ENCODE measurements at places on chromosomes 11 and 22. TPM values are rescaled to one million over a fixed set of nuclear protein-coding genes. Genes with fewer than 3 reads are reported as not detected.

OR5AL1 gene
- total RNA-seq, result not detected

DNA sequence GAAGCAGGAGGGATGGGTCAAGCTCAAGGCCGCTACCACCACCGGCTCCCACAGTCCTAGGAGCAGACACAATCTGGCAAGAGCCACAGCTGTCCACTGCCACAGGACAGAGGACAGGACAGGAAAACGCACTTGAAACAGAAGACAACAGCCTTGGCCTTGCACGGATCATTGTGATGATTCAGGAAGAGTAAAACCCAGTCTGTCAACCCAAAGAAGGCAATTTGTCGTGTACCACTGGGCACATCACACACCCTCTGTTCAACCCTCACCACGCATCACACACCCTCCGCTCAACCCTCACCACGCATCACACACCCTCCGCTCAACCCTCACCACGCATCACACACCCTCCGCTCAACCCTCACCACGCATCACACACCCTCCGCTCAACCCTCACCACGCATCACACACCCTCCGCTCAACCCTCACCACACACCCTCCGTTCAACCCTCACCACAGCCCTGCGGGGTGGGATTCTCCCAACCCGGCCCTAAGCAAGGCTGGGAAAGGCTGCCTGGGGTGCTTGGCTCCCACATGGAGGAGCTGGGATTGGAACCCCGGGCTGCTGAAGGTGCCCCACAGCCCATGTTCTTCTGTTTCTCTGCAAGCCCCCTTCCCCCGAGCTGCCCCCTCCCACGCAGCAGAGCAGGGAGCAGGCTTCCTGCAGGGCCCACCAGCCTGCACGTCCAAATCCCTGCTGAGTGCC lies 11.3 kb upstream of the CDC42BPG start:
- H3K27ac ChIP-seq, result peak overlapping the region; percentile 37
- peaks cover 100% of the 10 kb centered on the region for H3K4me1 ChIP-seq

DNA sequence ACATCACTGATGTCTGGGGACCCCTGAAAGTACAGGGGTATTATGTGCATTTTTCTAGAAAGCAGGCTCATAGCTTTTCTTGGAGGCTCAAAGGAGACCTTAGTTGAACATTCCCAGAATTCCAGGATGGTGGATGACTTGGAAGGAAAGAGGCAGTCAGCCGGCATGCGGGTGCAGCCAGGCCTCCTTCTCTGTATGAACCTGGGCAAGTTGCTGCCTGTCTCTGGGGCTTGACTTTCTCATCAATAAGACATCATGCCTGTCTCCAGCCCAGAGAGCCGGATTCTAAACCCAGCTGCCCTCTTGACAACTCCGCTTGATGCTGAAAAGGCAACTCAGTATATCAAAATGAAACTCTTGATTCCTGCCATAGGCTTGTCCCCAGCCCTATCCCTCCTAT lies 12.6 kb downstream of the MS4A15 start:
- no peak overlapping the region for H3K4me3 ChIP-seq
- H3K27ac ChIP-seq, result no peak overlapping the region
- DNase-seq, result no peak
- no peaks in the 10 kb centered on the region for H3K36me3 ChIP-seq
- peaks cover 31% of the 10 kb centered on the region for H3K27me3 ChIP-seq
- no peaks in the 10 kb centered on the region for H3K4me1 ChIP-seq

TMEM191C gene
- 4.5 TPM for total RNA-seq

MFRP gene
- total RNA-seq, result not detected

GRCh38 chr11:75565221-75565814 lies 3.3 kb downstream of the SERPINH1 start:
- DNase-seq, result no peak
- no peak overlapping the region for H3K4me3 ChIP-seq
- H3K36me3 ChIP-seq, result no peaks in the 10 kb centered on the region

DNA sequence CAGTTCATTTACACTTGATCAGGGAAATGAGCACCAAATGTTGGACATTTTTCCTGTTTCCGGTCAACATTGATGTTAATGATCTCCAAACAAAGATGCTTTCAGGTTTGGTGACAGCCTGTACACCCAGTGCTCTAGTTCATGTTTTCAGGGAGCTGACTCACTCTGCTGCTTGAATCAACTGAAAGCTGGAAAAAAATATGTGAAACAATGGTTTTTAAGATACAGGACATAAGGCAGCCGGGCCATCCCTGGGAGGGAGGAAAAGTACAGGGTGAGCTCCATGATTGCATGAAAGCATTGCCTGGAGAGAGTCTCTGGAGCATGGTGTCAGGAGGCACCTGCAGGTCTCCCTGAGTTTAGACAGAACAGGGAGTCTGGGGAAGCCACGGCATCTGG lies 259.6 kb downstream of the TBC1D22A start:
- no peak for DNase-seq
- no peaks in the 10 kb centered on the region for H3K27me3 ChIP-seq
- H3K4me3 ChIP-seq, result no peak overlapping the region
- H3K4me1 ChIP-seq, result no peaks in the 10 kb centered on the region
- peaks cover 49% of the 10 kb centered on the region for H3K36me3 ChIP-seq

DNA sequence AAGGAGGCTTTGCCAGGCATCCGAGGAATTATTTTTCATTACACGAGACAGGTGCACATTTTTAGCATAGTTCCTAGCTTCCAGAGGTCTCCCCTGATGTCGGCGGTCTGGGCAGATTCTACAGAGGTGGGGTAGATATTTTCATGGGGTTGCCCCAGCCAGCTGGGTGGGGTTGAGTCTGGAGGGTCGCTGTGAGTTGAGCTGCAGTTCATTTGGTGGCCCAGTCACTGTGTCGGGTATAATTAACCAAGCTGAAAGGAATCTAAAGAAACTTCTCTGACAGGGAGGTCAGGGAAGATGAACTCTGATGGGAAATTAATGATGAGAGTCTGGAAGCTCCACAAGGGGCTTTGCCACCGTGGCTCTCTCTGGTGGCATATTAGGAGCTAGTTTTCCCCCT lies 233.7 kb upstream of the NAV2 start:
- no peak overlapping the region for H3K27ac ChIP-seq
- no peak overlapping the region for H3K4me3 ChIP-seq
- no peak for DNase-seq
- H3K27me3 ChIP-seq, result peaks cover 5% of the 10 kb centered on the region

SNX32 gene
- total RNA-seq, result 0.34 TPM

DNA sequence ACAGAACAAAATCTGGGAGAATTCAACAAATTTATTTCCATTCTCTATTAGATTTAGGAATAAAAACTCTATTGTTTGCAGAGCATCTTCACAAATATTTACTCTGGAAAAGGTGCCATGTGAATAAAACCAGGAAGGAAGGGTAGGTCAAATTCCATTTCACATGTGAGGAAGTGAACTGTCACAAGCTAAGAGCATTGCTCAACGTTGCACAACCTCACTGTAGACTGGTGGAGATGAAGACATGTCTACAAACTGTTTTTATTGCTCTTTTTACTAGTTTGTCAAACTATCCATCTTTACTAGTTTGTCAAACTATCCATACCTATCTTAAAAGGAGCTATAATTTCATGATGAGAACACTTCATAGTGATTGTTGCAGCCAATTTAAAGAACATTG lies 236.4 kb downstream of the CNTN5 start:
- no peaks in the 10 kb centered on the region for H3K36me3 ChIP-seq
- H3K4me1 ChIP-seq, result no peaks in the 10 kb centered on the region
- H3K27ac ChIP-seq, result no peak overlapping the region
- no peak overlapping the region for H3K4me3 ChIP-seq
- no peaks in the 10 kb centered on the region for H3K27me3 ChIP-seq

DNA sequence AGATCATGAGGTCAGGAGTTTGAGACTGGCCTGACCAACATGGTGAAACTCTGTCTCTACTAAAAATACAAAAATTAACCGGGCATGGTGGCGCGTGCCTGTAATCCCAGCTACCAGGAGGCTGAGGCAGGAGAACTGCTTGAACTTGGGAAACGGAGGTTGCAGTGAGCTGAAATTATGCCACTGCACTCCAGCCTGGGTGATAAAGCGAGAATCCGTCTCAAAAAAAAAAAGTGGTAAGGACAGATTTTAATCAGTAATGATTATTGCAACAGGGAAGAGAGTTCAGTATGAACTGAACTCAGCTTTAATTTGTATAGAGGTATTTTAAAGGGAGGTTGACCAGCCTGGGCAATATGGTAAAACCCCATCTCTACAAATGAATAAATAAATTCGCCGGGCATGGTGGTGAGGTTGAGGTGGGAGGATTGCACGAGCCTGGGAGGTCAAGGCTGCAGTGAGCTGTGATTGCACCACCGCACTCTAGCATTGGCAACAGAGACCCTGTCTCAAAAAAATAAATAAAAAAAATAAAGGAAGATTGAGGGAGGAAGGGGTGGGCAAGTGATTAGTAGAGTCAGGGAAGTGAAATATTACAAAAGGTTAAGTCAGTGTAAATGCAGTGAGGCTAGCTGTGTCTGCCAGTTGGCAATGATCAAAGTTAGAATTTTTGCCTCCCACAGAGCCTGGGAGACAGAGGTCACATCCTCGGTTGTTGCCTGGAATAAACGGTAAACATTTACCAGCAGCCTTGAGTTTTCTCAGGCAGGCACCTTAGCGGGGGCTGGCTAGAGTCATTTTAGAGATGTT lies 2.6 kb upstream of the MCM5 start:
- no peak for DNase-seq
- no peak overlapping the region for H3K4me3 ChIP-seq
- H3K27ac ChIP-seq, result peak overlapping the region; percentile 72
- no peaks in the 10 kb centered on the region for H3K27me3 ChIP-seq

DNA sequence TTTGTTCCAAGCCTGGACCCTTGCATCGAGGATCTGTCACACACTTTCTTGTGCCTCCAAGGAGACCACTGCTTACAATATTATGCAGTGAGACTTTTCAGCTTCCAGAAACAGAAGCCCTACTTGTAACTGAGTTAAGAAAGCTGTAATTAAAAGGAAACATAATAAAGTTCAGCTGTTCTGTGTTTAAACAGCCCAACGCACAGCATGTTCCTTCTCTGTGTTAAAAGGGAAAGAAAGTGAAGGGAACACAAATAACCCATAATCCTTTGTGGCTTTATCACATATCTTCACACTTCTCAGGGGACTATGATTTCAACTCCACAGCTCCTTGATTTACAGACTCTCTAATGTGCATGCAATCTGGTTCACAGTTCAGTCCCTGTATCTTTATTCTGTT lies 200.3 kb upstream of the MTNR1B start:
- H3K4me3 ChIP-seq, result no peak overlapping the region
- peaks cover 4% of the 10 kb centered on the region for H3K4me1 ChIP-seq
- no peak for DNase-seq
- no peaks in the 10 kb centered on the region for H3K27me3 ChIP-seq

DNA sequence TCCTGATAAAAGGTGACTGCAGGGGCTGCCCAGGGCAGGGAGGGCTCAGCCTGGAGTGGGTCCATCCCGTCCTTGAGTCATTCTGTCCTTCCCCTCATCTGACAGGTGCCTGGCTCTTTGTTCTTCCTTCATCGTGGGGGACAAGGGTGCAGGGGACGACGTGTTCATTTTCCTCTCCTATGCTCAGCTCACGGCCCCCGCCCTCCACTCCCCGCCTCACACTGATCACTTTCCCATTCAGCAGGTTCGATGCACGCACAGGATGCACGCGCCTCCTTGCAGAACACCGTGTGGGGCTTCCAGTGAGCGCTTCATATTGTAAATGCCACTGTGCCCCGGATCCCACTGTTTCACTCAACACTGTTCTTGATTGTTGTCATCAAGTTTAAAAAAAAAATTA lies 32.7 kb upstream of the SHANK2 start:
- H3K27ac ChIP-seq, result no peak overlapping the region
- no peaks in the 10 kb centered on the region for H3K27me3 ChIP-seq
- no peak for DNase-seq
- H3K4me1 ChIP-seq, result no peaks in the 10 kb centered on the region
- H3K36me3 ChIP-seq, result no peaks in the 10 kb centered on the region

GGT5 gene
- total RNA-seq, result not detected

MMP27 gene
- total RNA-seq, result not detected

DNA sequence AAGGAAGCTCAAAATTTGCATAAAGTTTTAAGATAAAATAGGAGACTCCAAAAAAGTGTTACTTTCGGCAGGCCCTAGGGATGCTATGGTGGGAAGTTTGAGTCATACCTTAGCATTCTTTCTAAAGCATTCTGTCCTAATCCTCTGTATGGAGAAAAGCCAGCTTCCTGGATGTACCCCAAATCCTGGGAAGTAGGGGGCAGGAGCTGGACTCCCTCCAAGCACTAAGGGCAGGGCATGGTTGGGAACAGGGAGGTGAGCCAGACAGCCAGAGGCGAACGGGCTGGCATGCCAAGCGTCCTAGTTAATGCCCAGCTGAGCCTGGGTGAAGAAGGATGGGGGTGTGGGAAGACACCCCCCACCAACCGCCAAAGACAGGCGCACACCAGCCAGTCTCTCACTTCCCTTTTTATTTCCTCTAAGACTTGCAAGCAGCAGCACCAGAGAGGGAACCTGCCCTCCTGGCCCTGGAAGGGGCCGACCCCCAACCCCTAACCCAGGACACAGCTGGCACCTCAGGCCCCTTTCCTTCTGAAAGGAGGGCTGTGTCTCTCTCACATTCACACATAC lies 23.9 kb downstream of the RTN4RL2 start:
- H3K4me3 ChIP-seq, result no peak overlapping the region
- peaks cover 17% of the 10 kb centered on the region for H3K27me3 ChIP-seq
- peaks cover 33% of the 10 kb centered on the region for H3K4me1 ChIP-seq
- H3K27ac ChIP-seq, result no peak overlapping the region

GGTLC3 gene
- total RNA-seq, result not detected

COA4 gene
- total RNA-seq, result 59.6 TPM

DNA sequence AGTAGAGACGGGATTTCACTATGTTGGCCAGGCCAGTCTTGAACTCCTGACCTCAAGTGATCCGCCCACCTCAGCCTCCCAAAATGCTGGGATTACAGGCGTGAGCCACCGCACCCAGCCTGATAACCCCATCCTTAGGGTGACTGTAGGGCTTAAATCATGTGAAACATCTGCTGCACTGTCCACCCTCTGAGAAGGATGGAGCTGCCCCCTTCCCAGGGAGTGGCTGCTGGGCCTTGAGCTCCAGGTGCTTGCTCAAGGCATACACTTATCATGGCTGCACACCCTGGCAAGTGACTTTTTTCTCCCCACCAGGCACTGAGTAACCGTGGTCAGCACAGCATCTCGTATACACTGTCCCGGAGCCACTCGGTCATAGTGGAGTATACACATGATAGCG lies 5.3 kb downstream of the PELI3 start:
- no peaks in the 10 kb centered on the region for H3K27me3 ChIP-seq
- no peak overlapping the region for H3K4me3 ChIP-seq
- peaks cover 10% of the 10 kb centered on the region for H3K4me1 ChIP-seq
- H3K36me3 ChIP-seq, result no peaks in the 10 kb centered on the region
- no peak overlapping the region for H3K27ac ChIP-seq

GRCh38 chr11:15976433-15977045 lies 379.8 kb downstream of the SOX6 start:
- DNase-seq, result no peak
- no peak overlapping the region for H3K4me3 ChIP-seq
- no peaks in the 10 kb centered on the region for H3K36me3 ChIP-seq
- H3K27me3 ChIP-seq, result no peaks in the 10 kb centered on the region
- no peak overlapping the region for H3K27ac ChIP-seq

TECTA gene
- total RNA-seq, result 0.41 TPM

DNA sequence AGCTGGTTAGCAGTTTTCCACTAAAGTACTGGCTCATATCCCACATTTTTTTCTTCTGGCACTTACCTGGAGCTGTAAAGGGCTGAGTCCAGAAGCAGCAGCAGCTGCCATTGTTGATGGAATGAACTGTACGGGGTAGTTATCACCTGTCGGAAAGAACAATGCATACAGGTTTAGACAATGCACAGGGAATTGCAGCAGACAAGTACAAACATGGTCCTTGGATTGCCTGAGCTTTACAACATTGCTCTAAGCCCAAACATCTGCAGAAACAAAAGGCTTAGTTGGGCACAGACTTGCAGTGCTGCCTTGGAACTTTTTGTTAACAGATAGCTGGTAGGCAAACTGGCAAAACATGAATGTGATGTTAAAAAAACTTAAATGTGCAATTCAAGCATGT lies 258.8 kb downstream of the SOX6 start:
- no peak for DNase-seq
- H3K36me3 ChIP-seq, result no peaks in the 10 kb centered on the region
- H3K4me3 ChIP-seq, result no peak overlapping the region
- H3K27me3 ChIP-seq, result no peaks in the 10 kb centered on the region
- no peaks in the 10 kb centered on the region for H3K4me1 ChIP-seq

Data from B cell (primary cell).